ENCODE measurements at places on chromosomes 6 and 20. TPM values are rescaled to one million over a fixed set of nuclear protein-coding genes. Genes with fewer than 3 reads are reported as not detected.

DNA sequence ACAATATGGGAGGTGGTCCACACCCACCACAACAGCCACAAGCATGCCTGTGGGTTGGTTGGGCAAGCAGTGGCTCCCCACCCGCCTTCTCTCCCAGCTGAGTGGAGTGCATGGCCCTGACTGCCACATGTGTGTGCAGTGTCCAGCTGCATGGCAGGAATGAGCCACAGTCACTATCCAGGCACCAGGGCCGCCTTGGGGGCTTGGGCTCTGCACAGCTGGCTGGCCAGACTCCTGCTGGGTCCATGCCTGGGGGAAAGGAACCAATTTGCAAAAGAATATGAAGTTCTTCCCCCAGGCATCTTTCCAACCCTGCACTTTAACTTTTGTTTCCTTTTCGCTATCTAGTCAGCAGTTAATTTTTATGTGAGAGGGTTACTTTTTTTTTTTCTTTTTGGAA is 11.6 kb upstream of the ASCC3 start:
- H3K27me3 ChIP-seq, result no peaks in the 10 kb centered on the region
- DNase-seq, result no peak
- no peaks in the 10 kb centered on the region for H3K4me1 ChIP-seq
- H3K36me3 ChIP-seq, result no peaks in the 10 kb centered on the region
- no peak overlapping the region for H3K4me3 ChIP-seq

DNA sequence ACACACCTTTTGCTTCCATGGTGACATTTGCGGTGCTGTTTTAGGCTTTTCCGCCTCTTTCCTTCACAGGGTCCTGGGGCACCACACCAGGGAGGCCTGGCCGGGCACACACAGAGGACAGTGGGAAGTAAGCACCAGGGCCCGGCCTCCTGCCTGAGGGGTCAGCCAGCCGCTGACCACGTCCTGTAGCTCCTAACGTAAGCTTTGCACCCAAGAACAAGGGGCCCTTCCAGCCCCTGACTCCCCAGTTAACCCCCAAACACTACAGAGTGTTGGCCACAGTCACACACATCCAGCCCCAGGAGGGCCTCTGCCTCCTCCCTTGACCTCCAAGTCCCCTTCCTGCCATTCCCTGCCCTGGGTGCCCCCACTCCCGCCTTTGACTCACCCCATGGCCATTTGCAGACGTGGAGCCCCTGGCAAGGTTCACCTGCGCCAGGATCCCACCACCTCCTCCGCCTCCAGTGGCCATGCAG is 54.7 kb downstream of the YTHDF1 start:
- H3K36me3 ChIP-seq, result no peaks in the 10 kb centered on the region
- H3K27ac ChIP-seq, result no peak overlapping the region
- H3K4me3 ChIP-seq, result no peak overlapping the region
- no peaks in the 10 kb centered on the region for H3K27me3 ChIP-seq

- no peaks in the 10 kb centered on the region for H3K27me3 ChIP-seq
- no peak overlapping the region for H3K27ac ChIP-seq
- no peak overlapping the region for H3K4me3 ChIP-seq
- DNase-seq, result no peak
- no peaks in the 10 kb centered on the region for H3K4me1 ChIP-seq
- H3K36me3 ChIP-seq, result no peaks in the 10 kb centered on the region
Measured at GRCh38 chr6:101458826-101459225, 65.3 kb downstream of the GRIK2 start.

- H3K27me3 ChIP-seq, result no peaks in the 10 kb centered on the region
- peaks cover 23% of the 10 kb centered on the region for H3K4me1 ChIP-seq
- H3K36me3 ChIP-seq, result no peaks in the 10 kb centered on the region
- no peak overlapping the region for H3K4me3 ChIP-seq
Measured at GRCh38 chr6:107668743-107669474, 155.2 kb downstream of the SCML4 start.

- DNase-seq, result no peak
- no peak overlapping the region for H3K27ac ChIP-seq
- peaks cover 3% of the 10 kb centered on the region for H3K27me3 ChIP-seq
- peaks cover 17% of the 10 kb centered on the region for H3K4me1 ChIP-seq
- no peak overlapping the region for H3K4me3 ChIP-seq
- H3K36me3 ChIP-seq, result no peaks in the 10 kb centered on the region
Measured at GRCh38 chr6:2077826-2078225, 167.6 kb downstream of the GMDS start.

GRCh38 chr6:73537677-73538076 is 16.8 kb upstream of the EEF1A1 start:
- H3K27me3 ChIP-seq, result no peaks in the 10 kb centered on the region
- no peak overlapping the region for H3K4me3 ChIP-seq
- no peak for DNase-seq
- H3K27ac ChIP-seq, result no peak overlapping the region
- no peaks in the 10 kb centered on the region for H3K4me1 ChIP-seq
- H3K36me3 ChIP-seq, result no peaks in the 10 kb centered on the region

DNA sequence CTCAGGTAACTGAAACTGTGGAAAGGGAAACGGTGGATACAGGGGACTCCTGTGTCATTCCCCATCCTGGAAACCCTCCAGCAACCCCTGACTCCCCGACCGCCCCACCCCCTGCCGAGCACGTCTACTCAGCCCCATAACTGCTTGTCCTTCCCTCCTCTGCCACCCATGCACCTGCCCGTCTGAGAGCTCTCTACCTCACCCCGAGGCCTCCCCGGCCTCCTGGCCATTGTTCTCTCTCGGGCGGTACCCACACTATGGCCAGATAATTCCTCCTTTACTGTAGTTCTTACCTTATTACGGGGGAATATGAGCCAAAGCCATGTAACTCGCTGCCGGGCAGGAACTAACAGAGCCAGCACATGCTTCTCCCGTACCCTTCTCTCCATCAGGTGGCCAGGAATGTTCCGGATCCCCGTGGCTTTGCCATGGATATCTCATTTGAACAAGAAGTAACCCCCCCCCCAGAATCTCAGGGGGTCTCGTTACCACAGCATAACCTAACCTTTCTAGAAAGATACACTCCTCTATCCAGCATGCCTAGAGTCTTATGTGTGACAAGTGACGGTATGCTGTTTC is 4.8 kb upstream of the IRF4 start:
- no peak overlapping the region for H3K27ac ChIP-seq
- no peak for DNase-seq
- H3K4me1 ChIP-seq, result peaks cover 11% of the 10 kb centered on the region
- no peaks in the 10 kb centered on the region for H3K36me3 ChIP-seq
- no peak overlapping the region for H3K4me3 ChIP-seq

GRCh38 chr6:11535801-11536230 is 1.7 kb upstream of the TMEM170B start:
- H3K4me1 ChIP-seq, result peaks cover 6% of the 10 kb centered on the region
- no peaks in the 10 kb centered on the region for H3K36me3 ChIP-seq
- H3K4me3 ChIP-seq, result no peak overlapping the region
- H3K27me3 ChIP-seq, result no peaks in the 10 kb centered on the region
- no peak overlapping the region for H3K27ac ChIP-seq

- no peak for DNase-seq
- H3K36me3 ChIP-seq, result no peaks in the 10 kb centered on the region
- no peaks in the 10 kb centered on the region for H3K27me3 ChIP-seq
- H3K4me1 ChIP-seq, result no peaks in the 10 kb centered on the region
- H3K4me3 ChIP-seq, result no peak overlapping the region
Measured at GRCh38 chr20:6829510-6830116, 62.1 kb downstream of the BMP2 start.

- H3K4me3 ChIP-seq, result no peak overlapping the region
- DNase-seq, result no peak
- H3K27ac ChIP-seq, result no peak overlapping the region
- no peaks in the 10 kb centered on the region for H3K27me3 ChIP-seq
- H3K36me3 ChIP-seq, result no peaks in the 10 kb centered on the region
Measured at GRCh38 chr6:39905640-39905975, 28.7 kb downstream of the MOCS1 start.

DNA sequence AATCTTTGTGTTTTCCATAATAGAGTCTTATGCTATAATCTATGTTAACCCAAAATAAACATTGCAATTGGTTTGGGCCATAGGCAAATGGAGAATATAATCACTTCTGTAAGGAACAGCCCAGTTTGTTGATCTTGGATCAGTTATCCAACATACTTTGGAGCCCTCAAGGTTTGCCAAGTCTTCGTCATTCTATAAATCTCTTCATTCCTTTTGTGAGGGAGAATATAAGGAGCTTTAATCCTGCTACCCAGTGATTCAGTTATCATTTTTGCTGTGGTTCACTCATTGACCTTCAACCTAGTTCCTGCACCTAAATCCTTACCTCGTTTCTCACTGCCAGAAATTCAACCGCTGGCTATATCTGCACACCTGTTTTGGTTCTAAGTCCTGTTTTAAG is 500.3 kb upstream of the PTCHD4 start:
- H3K36me3 ChIP-seq, result no peaks in the 10 kb centered on the region
- no peaks in the 10 kb centered on the region for H3K27me3 ChIP-seq
- no peaks in the 10 kb centered on the region for H3K4me1 ChIP-seq
- DNase-seq, result no peak
- no peak overlapping the region for H3K4me3 ChIP-seq

GRCh38 chr20:64131406-64131805 is 24.0 kb upstream of the NPBWR2 start:
- no peak overlapping the region for H3K4me3 ChIP-seq
- H3K27ac ChIP-seq, result no peak overlapping the region
- no peak for DNase-seq
- no peaks in the 10 kb centered on the region for H3K27me3 ChIP-seq
- no peaks in the 10 kb centered on the region for H3K36me3 ChIP-seq

The POM121L2 gene
- total RNA-seq, result not detected

The ECT2L gene
- total RNA-seq, result not detected

The MYO6 gene
- total RNA-seq, result 3.7 TPM

The SPATA25 gene
- total RNA-seq, result not detected

The LY6G6D gene
- not detected for total RNA-seq
